ENCODE measurements at places on chromosomes 12 and 14.

DNA sequence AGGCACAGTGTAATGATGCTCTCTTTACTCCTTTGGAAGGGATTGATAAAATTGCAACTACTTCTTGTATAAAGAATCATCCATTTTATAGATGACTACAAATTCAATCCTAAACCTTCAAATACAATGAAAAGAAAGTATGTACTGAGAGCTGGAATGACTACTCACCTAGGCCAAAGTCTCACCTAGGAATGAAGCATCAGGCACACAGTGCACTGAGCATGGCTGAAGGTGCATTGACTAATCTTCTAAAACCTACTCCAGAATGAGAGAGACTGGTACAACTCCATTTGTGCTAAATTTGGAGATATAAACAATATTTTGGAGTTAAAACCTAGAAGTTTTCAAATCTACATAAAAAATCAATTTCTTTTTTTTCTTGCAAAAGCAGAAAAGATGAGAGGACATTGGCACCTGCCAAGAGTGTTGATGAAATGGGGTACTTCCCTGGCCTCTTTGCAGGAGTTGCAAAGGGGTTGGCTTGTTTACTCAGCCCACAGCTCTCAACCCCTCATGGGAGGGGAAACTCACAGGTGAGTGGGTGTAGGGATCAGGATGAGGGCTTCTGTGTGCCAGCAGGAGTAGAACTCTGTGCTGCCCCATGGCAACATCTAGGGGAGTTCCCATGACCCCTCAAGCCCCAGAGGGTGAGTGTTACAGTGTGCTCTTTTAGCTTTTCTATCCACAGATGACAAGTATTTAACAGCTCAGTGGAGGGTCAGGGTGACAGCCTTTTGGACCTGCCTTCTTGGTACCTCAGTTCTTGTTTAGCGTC, 31.3 kb downstream of the CLECL1 start:
- DNase-seq, result no peak

DNA sequence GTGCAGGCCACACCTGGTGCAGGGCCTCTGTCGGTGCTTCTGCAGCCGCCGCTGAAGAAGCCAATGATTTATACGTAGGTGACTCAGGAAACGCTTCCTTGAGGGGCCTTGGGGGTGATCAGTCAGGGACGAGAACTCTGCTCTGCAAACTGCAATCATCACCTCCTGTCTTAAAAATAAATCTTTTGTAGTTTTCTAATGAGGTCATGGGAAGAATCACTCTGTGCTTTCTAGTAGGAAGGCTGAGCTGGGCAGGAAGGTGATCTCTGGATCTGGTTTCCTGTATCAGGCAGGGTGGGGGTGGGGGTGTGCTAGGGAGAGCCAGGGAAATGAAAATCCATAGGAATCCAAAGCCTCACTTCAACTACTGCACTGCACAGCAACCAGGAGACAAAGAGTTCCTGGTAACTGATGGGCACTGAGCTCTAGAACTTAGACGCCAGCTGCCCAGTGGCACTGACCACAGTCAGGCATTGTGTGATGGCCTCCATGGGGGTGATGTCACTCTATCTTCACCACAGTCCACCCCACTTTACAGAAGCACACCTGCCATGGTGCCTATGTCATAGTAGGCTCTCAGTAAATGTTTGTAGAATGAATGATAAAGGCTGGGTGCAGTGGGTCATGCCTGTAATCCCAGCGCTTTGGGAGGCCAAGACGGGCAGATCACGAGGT, 292.4 kb upstream of the PWP1 start:
- no peak for DNase-seq

DNA sequence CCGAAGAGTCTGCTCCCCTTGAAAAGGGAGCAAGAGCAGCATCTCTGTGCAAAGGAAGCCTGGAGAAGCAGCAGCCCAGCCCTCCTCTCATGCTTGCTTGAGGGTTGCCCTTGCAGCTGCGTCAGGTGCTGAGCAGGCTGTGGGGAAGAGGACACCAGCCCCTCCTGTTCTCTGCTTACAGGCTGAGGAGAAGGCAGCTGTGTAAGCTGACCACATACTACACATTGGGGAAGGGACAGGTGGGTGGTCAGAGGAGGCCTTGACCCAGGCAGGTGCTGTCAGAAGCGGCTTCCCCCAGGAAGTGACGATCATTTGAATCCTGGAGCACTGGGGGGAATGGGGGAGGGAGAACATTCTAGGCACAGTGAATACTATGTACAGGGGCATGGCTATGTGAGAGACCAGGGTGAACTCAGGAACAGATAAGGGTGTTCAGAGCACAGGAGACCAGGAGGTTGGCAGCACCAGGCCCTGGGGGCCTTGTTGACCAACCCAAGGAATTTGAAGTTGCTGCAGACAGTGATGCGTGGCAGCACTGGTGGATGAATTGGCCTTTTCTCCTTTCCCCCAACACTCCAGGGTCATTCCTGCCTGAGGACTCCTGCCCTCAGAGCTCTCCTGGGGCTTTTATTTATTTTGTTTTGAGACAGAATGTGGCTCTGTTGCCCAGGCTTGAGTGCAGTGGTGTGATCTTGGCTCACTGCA, 2.7 kb upstream of the KLC1 start:
- DNase-seq, result peak; percentile 74

DNA sequence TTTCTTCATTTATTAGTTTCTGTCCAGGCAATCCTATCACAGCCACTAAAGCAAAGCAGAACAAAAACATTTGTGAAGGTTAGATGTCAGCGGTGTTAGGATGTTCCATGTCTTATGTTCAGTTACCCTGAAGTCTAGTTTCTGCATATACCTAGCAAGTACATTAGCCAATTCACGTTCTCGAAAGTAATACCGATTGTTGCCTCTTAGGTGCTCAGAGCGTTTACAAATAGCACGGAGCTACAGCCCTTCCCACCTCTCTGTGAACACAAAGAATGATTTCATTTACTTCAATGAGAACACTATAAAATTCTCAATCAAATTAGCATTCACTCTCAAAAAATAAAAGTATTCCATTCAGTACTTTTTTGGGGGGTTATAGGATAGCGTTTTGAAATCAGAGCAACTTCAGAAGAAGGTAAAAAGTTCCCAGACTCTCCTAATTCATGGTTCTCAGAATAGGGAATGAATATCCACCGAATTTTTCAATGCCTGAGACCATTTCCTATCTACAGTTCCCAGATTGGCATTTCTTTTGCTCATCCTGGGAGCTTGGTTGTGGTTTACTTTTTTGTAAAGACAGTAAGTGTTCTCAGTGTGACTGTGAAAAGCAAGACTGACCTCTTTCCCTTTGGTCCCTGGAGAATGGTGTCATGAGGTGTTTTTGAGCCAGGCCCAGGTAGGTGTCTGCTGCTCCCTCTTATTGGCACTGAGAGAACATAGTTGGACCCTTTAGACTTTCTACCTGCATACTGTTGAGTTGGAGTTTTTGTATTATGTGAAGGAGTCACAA, 488.0 kb upstream of the RGS6 start:
- no peak for DNase-seq

DNA sequence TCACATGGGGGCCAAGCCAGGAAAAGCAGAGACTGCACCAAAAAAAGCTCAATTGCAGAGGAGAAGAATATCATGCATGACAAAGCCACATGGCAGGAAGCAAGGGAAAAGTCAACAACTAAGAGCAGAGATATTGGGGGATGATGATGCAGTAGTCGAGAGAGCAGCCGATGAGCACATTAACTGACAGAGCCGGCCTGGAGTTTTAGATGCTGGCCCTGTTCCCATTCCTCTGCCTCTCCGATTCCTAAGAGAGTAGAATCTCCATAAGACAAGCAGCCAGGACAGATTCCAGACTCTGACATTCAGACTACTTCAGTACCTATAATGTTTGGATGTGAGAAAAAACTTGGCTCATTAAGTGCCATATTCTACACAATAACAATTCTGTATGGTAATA, 155.9 kb downstream of the KCNH5 start:
- no peak for DNase-seq

GRCh38 chr12:95197636-95198035, 19.6 kb downstream of the FGD6 start:
- DNase-seq, result no peak
